ENCODE measurements at places on chromosomes 6 and 20. TPM values are rescaled to one million over a fixed set of nuclear protein-coding genes. Genes with fewer than 3 reads are reported as not detected.

The OPRM1 gene
- total RNA-seq = not detected

The LTB gene
- not detected for total RNA-seq

The PRR18 gene
- 1.3 TPM for total RNA-seq

The THBS2 gene
- 194 TPM for total RNA-seq

The RAD21L1 gene
- total RNA-seq = 0.10 TPM

The LY6G6D gene
- total RNA-seq = not detected

The TSBP1 gene
- total RNA-seq = not detected

GRCh38 chr20:3658716-3659491 is 4.3 kb downstream of the GFRA4 start:
- no peak for DNase-seq

DNA sequence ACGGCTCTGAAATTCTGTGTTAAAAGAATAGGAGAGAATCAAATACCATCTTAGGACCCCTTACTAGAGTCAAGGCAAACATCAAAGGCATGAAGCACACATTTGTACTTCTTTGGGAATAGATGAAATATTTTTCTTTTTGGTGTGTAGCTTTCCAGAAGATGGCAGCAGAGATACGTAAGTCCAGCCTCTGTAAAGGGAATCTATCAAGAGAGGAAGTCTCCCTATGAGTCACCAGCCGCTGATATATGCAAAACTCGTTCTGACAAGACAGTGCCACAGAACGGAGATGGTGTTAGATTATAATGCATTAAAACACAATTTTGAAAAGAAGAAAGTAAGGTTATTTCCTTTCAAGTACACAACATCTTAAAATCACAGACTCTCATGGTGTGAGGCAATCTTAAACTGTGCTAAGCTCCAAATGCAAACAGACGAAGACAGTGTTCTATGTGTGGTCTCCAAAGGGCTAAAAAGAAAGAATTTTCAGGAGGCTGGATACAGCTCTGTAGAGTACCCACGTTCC is 120.0 kb upstream of the AGPAT4 start:
- peak; percentile 51 for DNase-seq

- DNase-seq = peak; percentile 11
Observed at GRCh38 chr6:156687789-156688619, 89.2 kb upstream of the ARID1B start.

- no peak for DNase-seq
Observed at GRCh38 chr20:40692240-40693011, 3.4 kb upstream of the MAFB start.

GRCh38 chr6:10395704-10396546 is 18.9 kb downstream of the TFAP2A start:
- no peak for DNase-seq

DNA sequence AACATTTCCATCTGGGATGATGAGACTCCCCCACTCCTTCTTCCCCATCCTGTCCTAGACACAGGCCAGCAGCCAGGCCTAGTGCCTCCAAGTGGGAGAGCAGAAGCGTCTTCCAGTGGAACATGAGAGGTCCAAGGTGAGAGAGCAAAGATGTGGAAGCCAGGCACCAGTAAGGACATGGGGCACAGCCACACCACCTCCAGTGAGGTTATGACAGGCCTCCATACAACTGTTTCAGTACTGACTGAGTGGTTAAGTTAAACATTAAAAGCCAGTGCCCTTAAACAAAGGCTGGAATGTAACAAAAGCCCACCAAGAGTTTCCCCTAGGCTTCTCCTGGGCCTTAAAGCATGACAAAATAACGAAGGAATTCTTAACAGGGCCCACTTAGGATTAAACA is 5.3 kb downstream of the ZBTB24 start:
- no peak for DNase-seq

DNA sequence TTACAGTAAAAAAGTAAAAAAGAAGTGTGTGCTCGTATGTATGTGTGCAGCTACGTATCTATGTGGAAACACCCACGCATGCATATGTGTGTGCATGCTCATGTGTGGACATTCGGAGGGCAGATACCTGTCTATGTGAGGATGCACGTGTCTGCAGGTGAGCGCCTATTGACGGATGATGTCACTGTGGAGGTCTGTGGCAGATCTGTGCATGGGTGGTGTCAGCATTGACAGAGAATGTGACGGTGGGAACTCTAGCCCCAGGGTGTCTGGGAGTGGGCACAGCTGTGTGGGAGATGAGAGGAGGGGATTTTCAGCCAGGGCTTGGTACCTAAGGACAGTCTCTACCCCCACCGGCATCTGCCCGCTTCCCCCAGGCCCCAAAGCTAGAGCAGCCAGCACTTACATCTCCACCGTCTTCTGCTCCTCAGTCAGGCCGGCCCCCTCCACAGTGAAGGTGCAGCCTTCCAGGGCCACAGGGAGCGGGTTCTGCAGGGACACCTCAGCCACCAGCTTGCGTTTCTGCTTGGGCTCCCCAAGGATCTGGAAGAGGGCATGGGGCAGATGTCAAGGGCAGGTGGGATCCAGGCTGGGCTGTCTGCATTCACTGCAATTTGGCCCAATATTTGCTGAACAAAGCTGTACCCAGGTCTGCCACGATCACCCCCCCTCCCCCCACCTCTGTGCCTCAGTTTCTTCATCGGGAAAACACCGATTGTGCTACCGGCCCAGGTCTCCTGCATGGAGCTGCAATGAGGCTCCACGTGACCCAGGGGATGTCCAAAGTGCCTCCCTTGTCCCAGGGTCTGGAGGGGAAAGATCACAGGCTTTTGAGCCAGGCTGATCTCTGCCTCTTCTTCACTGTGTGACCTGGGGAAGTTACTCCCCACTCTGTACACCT is 34.1 kb downstream of the TGM2 start:
- no peak for DNase-seq

DNA sequence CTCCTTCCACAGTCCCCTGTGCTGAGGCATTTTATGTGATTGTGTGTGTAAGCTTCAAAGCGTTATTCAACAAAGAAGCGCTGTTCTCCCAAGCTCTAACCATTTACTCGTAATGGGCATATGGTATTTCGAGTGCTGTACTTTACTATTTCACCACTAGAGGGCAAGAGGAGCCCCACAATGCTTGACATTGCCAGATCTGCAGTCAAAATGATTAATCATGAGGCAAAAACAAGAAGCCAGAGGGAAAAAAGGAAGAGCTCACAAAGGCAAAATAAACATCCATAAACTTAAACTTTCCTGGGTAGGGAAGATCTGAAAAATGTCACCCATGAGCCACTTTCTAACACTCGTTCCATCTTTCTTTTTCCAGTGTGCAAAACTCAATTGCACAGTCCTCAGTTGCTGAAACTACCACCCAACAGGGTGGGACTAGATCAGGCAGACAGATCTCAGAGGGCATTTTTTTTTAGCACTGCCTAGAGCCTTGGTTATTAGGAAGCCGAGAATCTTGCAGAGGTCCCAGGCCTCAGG is 215.0 kb upstream of the PLCB4 start:
- DNase-seq = peak; percentile 8

- peak; percentile 77 for DNase-seq
Observed at GRCh38 chr6:148577687-148578488, 168.9 kb upstream of the UST start.

- no peak for DNase-seq
Observed at GRCh38 chr6:67285770-67286495, 1349.1 kb upstream of the ADGRB3 start.

- no peak for DNase-seq
Observed at GRCh38 chr6:50842446-50842845, 23.8 kb downstream of the TFAP2B start.

GRCh38 chr6:83221889-83222479 is 28.8 kb downstream of the RWDD2A start:
- no peak for DNase-seq

DNA sequence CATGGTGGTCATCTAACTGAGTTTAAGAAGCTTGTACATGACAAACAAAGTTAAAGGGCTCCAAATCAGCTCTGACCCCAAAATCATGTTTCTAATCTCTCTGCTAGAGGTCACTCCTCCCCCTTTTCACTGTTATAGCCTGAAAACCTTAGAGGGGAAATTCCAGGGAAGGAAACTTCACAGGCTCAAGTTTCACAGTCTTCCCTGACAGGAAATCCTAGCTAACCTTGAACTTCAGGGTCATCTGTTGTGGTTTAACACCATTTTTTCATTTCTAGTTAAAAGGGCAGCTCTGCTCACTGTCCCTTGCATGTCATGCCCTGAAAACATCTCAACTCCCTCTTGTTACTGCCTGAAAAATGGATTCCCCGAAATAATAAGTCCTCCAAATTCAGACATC is 104.4 kb upstream of the BMP2 start:
- DNase-seq = no peak

GRCh38 chr20:58825450-58825849 is 25.3 kb downstream of the GNAS-AS1 start:
- DNase-seq = no peak

GRCh38 chr6:2963756-2964155 is 7.6 kb downstream of the SERPINB6 start:
- DNase-seq = no peak

GRCh38 chr6:7282097-7282906 is 30.7 kb downstream of the SSR1 start:
- no peak for DNase-seq

GRCh38 chr6:21601339-21601923 is 7.9 kb downstream of the SOX4 start:
- no peak for DNase-seq

DNA sequence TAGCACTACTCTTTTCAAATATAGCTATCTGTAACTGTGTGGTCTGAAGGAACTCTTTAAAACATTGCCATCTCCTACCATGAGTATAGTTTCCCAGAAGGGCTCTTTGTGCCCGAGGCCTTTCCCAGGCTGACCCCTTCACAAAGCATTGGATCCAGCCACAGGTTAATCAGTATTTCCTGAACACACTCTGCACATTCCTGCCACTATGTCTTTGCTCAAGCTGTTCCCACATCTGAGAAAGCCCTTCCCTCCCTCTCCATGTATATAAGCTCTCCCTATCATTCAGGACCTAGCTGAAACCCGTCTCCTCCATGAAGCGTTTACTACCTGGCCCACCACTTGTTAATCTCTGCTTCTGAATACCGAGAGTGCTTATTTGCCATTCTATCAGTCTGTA is 47.8 kb upstream of the PKHD1 start:
- DNase-seq = no peak

DNA sequence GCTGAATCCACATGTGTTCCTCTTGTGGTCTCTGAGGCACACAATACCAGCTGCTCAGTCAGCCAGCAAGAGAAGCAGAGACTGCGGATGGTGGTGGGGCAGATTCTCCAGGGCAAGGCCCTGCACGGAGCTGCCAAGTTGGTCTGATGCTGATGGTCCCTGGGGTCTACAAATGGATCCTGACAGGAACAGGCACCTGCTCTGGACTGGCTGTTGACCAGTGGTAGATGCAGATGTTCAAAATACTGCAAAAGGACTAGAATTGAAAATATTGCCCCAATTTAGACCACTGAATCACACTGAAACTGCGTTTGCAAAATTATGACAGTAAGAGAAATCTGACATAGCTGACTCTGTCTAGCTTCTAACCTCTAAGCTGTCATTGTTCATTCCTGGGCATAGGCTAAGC is 29.6 kb upstream of the TUBB2A start:
- no peak for DNase-seq

DNA sequence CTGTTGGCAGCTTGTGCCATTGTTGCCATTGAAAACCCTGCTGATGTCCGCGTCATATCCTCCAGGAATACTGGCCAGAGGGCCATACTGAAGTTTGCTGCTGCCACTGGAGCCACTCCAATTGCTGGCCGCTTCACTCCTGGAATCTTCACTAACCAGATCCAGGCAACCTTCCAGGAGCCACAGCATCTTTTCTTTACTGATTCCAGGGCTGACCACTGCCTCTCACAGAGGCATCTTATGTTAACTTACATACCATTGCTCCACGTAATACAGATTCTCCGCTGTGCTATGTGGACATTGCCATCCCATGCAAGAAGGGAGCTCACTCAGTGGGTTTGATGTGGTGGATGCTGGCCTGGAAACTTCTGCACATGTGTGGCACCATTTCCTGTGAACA is 221.8 kb upstream of the FAM83B start:
- DNase-seq = no peak

GRCh38 chr6:2245103-2245876 is at the start of gene GMDS:
TSS of gene GMDS (minus strand) at chr6:2245605.
- peak; percentile 81 for DNase-seq

DNA sequence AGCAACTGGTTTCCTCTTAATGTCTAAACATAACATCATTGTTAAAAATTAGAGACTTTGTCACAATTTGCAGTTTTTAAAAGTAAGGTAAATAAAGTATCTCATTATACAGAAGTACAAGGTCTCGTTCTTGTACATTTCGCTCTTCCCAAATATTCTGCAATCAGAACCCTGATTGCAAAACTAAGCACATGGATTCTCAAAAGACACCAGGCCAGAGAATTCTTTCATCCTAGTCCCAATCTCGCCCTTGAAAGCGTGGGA is 355 bp upstream of the AKAP7 start:
- no peak for DNase-seq

DNA sequence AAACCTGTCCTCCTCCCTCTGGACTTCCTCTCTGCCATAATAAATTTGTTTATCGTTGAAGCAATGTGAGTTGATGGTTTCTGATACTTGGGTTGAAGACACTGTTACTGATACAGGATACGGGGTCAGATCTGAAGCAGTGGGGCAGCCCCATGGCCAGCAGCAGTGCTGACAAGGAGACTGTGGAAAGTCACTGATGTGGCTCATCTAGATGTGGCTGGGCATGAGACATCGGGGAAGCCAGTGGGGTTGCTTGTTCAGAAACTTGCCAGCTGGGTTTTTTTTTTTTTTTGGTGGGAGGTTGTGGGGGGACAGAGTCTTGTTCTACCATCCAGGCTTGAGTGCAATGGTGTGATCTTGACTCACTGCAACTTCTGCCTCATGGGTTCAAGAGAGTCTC is 2.6 kb upstream of the BPI start:
- DNase-seq = no peak

DNA sequence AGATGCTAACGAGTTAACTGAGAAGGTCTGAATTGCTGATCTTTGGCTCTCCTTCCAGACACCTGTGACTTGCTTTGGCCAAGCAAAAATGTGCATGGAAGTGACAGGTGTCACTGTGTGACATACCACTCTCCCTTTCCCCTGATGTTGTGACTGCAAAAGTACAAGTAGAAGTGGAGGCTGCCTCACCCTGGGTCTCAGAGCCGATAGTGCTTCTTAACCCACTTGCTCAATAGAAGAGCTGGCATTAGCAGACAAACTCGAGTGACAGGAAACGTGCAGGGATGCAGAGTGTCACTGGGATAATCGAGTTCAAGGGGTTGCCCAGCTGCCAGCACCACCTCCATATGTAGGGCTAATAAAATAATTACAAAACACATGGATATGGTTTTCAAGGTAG is 16.4 kb upstream of the SPO11 start:
- no peak for DNase-seq

DNA sequence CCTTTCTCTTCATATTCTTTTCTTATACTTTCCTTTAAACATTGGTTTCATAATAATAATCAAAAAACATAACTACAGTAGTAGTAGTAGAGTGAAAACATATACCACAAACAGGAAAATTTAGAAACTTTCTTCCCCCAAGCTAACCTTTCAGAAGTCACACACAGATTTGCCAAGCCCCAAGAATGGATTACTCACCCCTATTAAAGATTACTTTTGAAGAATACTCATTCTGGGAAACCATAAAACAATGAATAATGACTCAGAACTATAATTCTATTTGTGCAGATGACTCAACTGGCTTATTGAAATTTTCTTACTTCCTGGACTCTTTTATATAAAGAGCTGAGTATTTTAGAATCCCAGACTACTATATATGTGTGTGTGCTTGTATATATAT is 119.4 kb upstream of the GJE1 start:
- DNase-seq = peak; percentile 28

GRCh38 chr6:116866281-116866871 is 10.7 kb upstream of the RFX6 start:
- DNase-seq = no peak

GRCh38 chr6:12163149-12163548 is 127.0 kb upstream of the EDN1 start:
- DNase-seq = no peak

GRCh38 chr20:63466250-63466825 is 6.1 kb downstream of the KCNQ2 start:
- DNase-seq = no peak
